ENCODE measurements at places on chromosomes 12 and 14. TPM values are rescaled to one million over a fixed set of nuclear protein-coding genes. Genes with fewer than 3 reads are reported as not detected.

Gene DEGS2
- 0.11 TPM for polyA plus RNA-seq

Gene ZBTB42
- polyA plus RNA-seq, result 5.3 TPM

Gene PTPN21
- polyA plus RNA-seq, result 12.0 TPM

Gene LBHD2
- not detected for polyA plus RNA-seq

Gene KRT6A
- polyA plus RNA-seq, result not detected

Gene AQP5
- 6.7 TPM for polyA plus RNA-seq

Gene RERG
- 9.1 TPM for polyA plus RNA-seq

Gene REC8
- 4.1 TPM for polyA plus RNA-seq

Gene BICD1
- 3.1 TPM for polyA plus RNA-seq

Gene CLEC4C
- polyA plus RNA-seq, result not detected

Gene MMP17
- 2.4 TPM for polyA plus RNA-seq

Gene ASCL1
- not detected for polyA plus RNA-seq

Gene ETFBKMT
- polyA plus RNA-seq, result 3.9 TPM

Gene CPNE6
- polyA plus RNA-seq, result 0.16 TPM

Gene GIT2
- 17.9 TPM for polyA plus RNA-seq

Gene GARIN6
- polyA plus RNA-seq, result not detected

Gene SDR9C7
- 0.05 TPM for polyA plus RNA-seq
